ENCODE measurements at places on chromosomes 11 and 22. TPM values are rescaled to one million over a fixed set of nuclear protein-coding genes. Genes with fewer than 3 reads are reported as not detected.

GRCh38 chr22:50162391-50162956 is 8.1 kb upstream of the PANX2 start:
- no peaks in the 10 kb centered on the region for H3K36me3 ChIP-seq
- DNase-seq: no peak
- peaks cover 52% of the 10 kb centered on the region for H3K27me3 ChIP-seq
- no peaks in the 10 kb centered on the region for H3K4me1 ChIP-seq
- no peak overlapping the region for H3K27ac ChIP-seq

DNA sequence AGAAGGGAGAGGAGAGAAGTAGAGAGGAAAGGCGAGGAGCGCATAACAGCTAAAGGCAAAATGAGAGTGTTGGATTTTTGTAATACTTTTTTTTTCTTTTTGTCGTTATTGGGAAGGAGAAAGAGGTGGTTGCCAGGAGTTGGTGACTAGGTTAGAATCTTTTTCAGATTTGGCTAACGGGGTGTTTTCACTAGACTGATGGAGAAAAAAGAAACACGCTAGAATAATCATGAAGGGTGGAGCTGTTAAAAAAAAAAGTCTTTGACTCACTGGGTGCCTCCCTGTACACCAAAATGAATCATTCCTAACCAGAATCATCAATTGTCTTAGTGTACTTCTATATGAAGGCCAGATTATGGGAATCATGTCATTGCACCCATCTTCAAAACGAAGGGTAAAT is 12.7 kb downstream of the BLID start:
- H3K4me3 ChIP-seq: no peak overlapping the region
- H3K27ac ChIP-seq: no peak overlapping the region
- H3K36me3 ChIP-seq: no peaks in the 10 kb centered on the region
- no peaks in the 10 kb centered on the region for H3K4me1 ChIP-seq
- no peaks in the 10 kb centered on the region for H3K27me3 ChIP-seq

Gene TMPRSS5
- not detected for total RNA-seq

DNA sequence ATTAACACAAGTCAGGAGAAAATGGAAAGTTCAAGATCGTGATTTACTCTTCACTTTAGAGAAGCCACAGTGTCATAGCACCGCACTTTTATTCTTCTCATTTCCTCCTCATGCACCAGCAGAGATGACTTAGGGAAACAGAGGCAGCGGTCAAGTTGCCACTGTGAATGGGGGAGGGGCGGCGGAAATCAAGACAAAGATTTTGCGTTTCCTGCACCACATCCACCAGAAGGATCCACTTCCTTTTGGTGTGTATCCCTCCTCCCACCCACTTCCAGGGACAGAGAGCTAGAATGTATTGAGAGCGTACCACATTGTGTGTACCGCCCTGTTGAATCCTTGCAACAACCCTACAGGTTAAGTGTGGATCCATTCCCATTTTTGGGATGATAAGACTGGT is 21.8 kb downstream of the TSPAN18 start:
- no peak overlapping the region for H3K4me3 ChIP-seq
- no peak overlapping the region for H3K27ac ChIP-seq
- H3K27me3 ChIP-seq: no peaks in the 10 kb centered on the region
- DNase-seq: no peak

- no peak overlapping the region for H3K4me3 ChIP-seq
- no peaks in the 10 kb centered on the region for H3K27me3 ChIP-seq
Measured at GRCh38 chr11:76622493-76623094, 48.0 kb downstream of the LRRC32 start.

DNA sequence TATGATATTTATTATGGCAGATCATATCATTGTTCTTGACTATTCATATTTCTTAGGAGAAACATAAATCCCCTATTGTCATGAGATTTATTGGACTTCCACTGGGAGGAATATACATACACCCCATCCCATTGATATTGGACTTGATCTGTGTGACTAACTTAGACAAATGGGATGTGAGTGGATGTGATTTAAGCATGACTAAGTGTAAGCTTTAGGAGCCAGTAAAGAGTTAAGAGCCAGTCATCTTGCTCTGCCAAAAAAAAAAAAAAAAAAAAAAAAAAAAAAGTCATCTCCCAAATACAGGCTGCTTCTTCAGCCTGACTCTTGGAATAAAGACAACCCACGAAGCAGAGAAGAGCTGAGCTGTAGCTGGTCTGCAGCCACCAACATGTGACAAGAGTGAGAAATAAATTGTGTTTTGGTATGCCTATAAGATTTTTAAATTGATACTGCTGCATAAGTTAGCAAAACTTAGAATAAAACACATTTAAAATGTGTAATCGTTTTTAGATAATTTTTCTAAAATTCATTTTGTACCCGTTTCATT is 595.0 kb upstream of the LRRC4C start:
- no peaks in the 10 kb centered on the region for H3K27me3 ChIP-seq
- H3K4me3 ChIP-seq: no peak overlapping the region
- DNase-seq: no peak

DNA sequence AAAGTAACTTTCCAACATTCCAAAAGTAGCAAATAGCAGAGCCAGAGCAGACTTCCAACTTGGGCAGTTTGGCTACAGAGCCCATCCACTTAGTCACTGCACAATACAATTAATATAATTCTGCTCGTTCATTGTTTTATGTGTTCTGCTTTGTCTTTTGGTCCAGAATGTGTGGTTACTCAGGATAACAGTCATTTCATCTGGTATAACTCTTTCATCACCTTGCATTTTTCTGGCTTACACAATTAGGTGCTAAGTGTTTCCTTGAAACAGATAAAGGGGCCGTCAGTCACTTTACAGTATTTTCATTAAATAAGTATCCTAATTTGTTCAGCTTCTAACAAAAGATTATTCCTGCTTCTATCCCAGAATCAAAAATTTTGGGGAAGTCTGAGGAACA is 87.2 kb downstream of the LARGE2 start:
- H3K4me1 ChIP-seq: peaks cover 31% of the 10 kb centered on the region
- H3K36me3 ChIP-seq: no peaks in the 10 kb centered on the region

GRCh38 chr11:1935156-1936071 is 11.7 kb upstream of the MRPL23 start:
- H3K27me3 ChIP-seq: no peaks in the 10 kb centered on the region
- no peak overlapping the region for H3K4me3 ChIP-seq
- peaks cover 10% of the 10 kb centered on the region for H3K4me1 ChIP-seq
- DNase-seq: no peak
- H3K27ac ChIP-seq: no peak overlapping the region

Gene OR2AT4
- total RNA-seq: not detected

- no peaks in the 10 kb centered on the region for H3K4me1 ChIP-seq
- no peak overlapping the region for H3K4me3 ChIP-seq
- DNase-seq: no peak
- no peaks in the 10 kb centered on the region for H3K27me3 ChIP-seq
- no peak overlapping the region for H3K27ac ChIP-seq
- H3K36me3 ChIP-seq: no peaks in the 10 kb centered on the region
Measured at GRCh38 chr22:34296461-34296860, 376.2 kb upstream of the LARGE1 start.

DNA sequence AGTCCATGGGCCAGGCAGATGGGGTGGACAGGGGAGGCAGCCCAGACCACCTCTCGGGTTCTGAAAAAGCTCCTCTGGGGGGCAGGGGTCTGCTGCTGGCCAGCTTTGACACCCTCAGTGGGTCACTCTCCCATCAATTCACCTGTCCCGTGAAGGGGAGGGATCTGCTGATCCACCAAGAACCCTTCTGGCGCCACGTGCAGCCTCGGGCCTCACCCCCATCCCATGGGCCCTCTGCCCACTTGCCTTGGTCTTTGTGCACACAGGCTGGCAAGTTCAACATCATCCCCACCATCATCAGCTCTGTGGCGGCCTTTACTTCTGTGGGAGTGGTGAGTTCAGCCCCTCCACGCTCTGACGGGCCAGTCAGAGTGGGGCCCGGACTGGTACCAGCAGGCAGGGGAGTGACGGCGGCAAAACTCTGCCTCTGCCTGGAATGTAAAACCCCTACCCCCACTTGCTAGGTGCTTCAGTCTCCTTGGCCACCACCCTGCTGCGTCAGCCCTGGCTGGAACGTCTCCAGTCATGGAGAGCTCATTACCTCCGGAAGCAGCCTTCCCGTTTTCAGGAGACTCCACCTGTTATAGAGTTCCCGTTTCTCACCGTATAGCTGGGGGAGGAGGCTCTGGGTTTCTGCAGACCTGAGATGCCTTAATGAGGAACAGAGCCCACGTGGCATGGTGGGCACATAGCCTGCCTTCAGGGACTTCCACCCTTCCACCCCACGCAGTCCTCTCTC is 12.7 kb downstream of the PRG3 start:
- no peaks in the 10 kb centered on the region for H3K4me1 ChIP-seq
- DNase-seq: no peak
- H3K27me3 ChIP-seq: no peaks in the 10 kb centered on the region
- H3K27ac ChIP-seq: no peak overlapping the region
- H3K4me3 ChIP-seq: no peak overlapping the region

Gene KCNK4
- total RNA-seq: not detected

DNA sequence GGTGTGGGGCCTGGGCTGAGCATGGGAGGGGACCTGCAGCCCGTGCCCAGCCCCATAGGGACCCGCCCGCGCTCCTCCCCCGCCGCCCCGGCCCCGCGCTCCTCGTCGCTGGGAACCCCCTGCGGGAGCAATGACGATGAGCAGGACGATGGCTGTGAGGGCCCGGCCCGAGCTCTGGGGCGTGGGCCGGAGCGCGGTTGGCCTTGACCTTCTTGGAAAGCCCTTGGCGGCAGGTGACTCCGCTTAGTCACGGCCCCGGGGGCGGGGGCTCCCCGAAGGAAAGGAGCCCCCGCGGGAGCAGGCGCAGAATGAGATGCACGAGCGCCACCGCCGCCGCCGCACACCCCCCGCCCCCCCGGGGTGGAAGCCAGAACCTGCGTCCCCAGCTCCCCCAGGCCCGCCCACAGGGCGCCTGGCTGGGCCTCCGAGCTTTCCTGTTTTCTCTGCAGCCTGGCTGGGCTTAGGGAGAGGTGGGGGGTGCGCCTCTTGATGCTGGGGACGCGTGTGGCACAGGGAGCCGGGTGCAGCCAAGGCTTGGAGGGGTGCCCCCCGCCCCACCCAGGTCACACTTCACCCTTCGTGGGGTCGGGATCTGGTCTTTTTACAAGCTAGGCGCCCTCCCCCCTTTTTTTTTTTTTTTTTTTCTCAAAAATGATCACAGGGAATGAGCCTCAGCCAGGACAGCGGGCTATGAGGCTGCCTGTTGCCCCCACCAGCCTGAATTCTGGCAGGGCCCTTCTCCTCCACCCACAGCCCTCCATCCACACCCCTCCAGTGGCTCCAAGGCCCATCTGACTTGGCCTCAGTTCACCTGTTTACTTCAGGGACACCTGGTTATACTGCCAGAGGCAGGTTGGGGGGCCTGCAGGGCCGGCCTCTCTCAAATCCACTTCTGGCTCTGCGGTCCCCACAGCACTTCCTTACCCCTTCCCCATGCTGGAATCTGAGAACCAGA is 17.9 kb downstream of the CRELD2 start:
- peak overlapping the region; percentile 93 for H3K27ac ChIP-seq
- H3K36me3 ChIP-seq: no peaks in the 10 kb centered on the region
- H3K27me3 ChIP-seq: no peaks in the 10 kb centered on the region
- DNase-seq: peak; percentile 95
- peaks cover 58% of the 10 kb centered on the region for H3K4me1 ChIP-seq
- H3K4me3 ChIP-seq: peak overlapping the region; percentile 53

Gene CD6
- 1.6 TPM for total RNA-seq

DNA sequence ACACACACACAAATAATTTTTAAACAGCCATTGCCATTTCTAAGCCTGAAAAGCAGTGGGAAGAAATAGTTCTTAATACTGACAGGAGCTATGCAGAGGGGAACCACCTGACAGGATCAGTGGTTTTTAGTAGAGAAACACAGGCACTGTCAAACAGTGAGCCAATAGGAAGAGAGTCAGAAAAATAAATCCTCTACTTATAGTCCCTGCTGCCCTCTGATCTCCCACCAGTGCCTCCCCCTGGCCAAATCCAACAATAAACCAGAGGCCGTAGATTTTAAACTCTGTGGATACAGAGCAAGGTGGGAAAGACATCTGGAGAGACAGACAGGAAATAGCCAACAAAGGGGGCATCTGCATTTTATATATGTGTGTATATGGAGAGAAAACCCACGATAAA is 7.9 kb upstream of the OR56B4 start:
- DNase-seq: no peak
- H3K27me3 ChIP-seq: no peaks in the 10 kb centered on the region
- H3K4me1 ChIP-seq: no peaks in the 10 kb centered on the region

Gene CDC42BPG
- total RNA-seq: 32.5 TPM

DNA sequence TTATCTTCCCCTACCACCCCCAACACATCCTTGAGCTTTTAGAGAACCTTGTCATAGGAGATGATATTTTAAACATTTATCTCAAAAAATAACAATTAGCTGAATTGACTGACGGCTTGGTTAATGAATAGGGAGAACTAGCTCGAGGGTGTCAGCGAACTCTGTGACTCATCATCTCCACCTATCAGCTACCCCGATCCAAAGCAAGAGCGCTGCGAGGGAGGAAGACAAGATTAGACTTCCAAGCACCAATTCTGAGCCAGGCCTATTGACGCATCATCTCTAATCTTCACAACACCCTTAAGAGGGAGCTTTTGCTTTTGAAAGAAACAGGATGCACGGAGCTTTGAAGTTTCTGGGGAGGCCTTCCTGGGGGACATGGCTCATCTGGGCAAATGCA is 51.0 kb upstream of the GALNT18 start:
- H3K36me3 ChIP-seq: no peaks in the 10 kb centered on the region
- peaks cover 17% of the 10 kb centered on the region for H3K4me1 ChIP-seq
- no peaks in the 10 kb centered on the region for H3K27me3 ChIP-seq
- no peak overlapping the region for H3K27ac ChIP-seq
- DNase-seq: no peak

Gene KCNQ1OT1
- total RNA-seq: 2.3 TPM

Gene OR6T1
- not detected for total RNA-seq

GRCh38 chr22:17982572-17983141 is 41.7 kb downstream of the MICAL3 start:
- no peak for DNase-seq
- no peaks in the 10 kb centered on the region for H3K36me3 ChIP-seq
- no peak overlapping the region for H3K4me3 ChIP-seq
- H3K27me3 ChIP-seq: no peaks in the 10 kb centered on the region
- H3K4me1 ChIP-seq: peaks cover 14% of the 10 kb centered on the region

- H3K36me3 ChIP-seq: no peaks in the 10 kb centered on the region
- DNase-seq: peak; percentile 70
- H3K4me1 ChIP-seq: no peaks in the 10 kb centered on the region
- no peak overlapping the region for H3K27ac ChIP-seq
- H3K27me3 ChIP-seq: no peaks in the 10 kb centered on the region
Measured at GRCh38 chr11:120068114-120068573, 69.8 kb downstream of the TRIM29 start.

GRCh38 chr22:44584256-44584902 is 86.3 kb upstream of the RTL6 start:
- peaks cover 87% of the 10 kb centered on the region for H3K27me3 ChIP-seq
- no peaks in the 10 kb centered on the region for H3K36me3 ChIP-seq
- no peak overlapping the region for H3K27ac ChIP-seq
- H3K4me3 ChIP-seq: no peak overlapping the region
- peaks cover 13% of the 10 kb centered on the region for H3K4me1 ChIP-seq

Gene OR5P2
- not detected for total RNA-seq
